Dermis microvascular lymphatic vessel endothelial cell (primary cell): ENCODE measurements at places on chromosomes 1 and 21.
A peak's percentile ranks its signal among the peaks of the same experiment; 100 is the strongest.

DNA sequence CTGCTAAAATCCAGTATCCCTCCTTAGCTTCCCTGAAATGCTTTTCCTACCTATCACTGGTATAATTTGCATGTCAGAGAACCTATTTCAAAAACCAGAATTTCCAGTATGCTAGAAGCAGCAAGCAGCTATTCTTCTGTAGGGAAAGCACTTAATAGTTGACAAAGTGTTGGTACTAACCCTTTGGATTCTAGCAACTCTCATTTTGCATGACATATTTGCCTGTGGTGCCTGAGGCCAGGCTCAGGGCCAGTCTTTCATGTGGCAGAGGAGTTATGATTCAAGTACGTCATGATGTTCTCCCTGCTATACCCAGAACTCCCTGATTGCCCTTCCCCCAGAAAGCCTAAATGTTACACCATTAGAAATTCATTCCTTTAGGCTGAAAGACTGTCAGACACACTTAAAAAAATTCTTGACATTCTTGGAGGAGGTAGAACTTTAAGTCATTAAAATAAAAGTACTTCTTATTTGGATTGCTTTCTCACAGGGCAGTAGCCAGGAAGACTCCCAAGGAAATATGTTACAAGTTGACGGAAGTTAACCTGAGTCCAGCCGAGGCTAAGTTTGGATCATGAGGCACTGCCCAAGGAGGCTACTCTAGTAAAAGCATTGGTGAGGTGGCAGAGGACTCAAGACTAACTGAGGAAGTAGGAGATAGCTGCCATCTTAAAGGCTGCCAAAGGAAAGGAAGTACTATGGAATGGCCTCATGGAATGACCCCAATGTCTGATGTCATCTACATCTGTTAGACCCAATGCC is 298.4 kb upstream of the SPAG17 start:
- DNase-seq, result no peak

GRCh38 chr1:241485554-241485992 is 34.0 kb downstream of the FH start:
- DNase-seq, result no peak

DNA sequence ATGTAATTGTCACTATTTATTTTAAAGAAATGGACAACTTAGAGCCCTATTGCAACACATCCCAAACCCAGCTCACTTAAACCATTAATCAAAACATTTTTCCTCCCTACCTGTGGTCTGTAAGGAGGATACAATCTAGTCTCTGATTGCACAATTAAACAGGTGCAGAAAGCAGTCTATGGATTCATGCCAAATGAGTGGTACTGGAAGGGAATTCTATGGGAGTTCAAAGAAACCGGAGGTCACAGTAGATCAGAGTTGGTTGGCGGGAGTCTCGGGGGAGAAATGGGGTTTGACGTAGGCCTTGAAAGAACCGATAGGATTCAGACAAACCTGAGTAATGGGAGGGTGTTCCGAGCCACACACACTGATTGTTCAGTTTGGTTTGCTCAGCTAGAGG is 314.9 kb downstream of the KIF26B start:
- no peak for DNase-seq

DNA sequence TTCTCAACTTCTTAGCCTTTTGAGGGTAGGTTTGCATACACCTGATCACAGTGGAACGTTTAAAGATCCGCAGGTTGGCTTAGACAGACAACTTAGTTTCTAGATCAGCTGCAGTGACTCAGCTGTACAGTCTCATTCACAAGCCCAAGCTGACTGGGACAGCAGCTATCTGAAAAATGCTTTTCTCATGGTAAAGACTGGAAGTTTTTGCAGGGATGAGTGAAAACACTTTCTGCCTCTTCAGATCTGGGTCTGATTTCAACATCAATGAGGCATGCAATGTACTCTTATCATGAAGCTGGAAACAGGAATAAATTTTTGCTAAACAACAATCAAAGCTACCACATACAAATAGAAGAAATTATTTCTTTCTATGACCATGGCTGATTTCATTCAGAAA is 61.1 kb upstream of the PTBP2 start:
- no peak for DNase-seq

DNA sequence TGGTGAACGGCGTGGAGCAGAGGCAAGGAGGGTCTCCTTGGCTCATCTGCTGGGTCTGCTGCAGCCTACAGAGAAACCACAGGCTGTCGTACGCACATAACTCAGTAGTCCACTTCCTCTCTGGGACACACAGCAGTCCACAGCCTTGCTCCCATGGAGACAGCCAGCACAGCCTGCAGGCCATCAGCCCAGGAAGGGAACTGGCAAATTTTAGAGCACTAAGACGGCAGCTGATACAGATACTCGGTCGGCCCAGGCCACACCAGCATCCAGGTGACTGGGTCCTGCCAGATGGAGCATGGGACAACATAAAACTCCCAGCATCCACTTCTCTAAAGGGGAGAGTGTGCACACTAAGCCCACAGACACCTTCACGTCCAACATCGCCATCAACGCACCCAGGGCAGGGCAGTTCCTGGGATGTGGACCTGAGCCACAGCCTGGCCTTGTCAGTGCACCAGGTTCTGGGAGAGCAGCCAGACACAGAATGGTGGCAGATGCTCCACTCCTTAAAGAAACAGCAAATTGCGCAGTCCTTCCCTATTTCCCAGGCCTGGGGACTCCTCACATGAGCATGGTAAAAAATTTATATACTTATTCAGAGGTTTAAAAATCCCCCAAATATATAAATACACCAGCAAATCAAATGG is 247.1 kb upstream of the RAB4A start:
- no peak for DNase-seq

DNA sequence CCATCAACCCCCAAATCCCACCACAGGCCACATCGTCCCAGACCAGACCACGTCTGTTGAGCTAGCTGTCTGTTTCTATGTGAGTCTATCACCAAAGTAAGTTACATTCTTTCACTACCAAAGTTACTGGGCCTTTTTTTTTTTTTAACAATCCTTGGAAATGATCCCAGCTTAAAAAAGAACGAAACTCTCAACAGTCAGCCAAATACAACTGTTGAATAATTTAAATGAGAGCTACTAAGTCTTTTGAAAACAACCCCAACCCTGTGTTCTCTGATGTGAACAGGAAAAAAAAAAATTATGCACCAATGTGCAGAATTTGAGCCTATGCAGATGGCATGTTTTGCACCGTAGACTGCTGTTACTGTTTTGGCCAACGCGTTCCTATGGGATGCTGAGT is 134.0 kb upstream of the ETS2 start:
- DNase-seq, result no peak

- no peak for DNase-seq
These were observed 794 bp upstream of the FAM76A start for GRCh38 chr1:27724961-27725373.

- peak; percentile 84 for DNase-seq
These were observed at the start of gene SRSF11 for GRCh38 chr1:70221238-70222121. SRSF11 (plus strand) TSS chr1:70221380; CDS start chr1:70221637, 257 bp downstream.

DNA sequence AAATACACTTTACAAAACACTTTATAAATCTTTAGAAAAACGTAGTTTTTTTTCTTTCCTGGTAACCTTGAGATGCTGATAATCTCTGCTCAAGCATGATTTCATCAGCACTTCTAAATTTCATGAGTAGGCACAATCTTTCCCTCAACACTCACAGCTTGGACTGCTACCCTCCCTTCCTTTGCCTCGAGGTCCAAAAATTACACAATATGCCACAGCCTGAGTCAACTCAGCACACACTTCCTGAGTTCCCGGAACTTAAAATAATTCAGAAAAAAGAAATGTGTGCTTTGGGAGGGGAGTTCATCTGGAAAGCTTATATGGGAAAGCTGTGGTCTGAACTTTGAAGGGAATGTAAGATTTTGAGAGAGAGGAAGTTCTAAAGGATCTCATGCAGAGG is 5.9 kb downstream of the CLCA2 start:
- DNase-seq, result peak; percentile 54
